Right forelimb (tissue), 1 donor: ENCODE measurements at places on chromosomes 5 and 9.

DNA sequence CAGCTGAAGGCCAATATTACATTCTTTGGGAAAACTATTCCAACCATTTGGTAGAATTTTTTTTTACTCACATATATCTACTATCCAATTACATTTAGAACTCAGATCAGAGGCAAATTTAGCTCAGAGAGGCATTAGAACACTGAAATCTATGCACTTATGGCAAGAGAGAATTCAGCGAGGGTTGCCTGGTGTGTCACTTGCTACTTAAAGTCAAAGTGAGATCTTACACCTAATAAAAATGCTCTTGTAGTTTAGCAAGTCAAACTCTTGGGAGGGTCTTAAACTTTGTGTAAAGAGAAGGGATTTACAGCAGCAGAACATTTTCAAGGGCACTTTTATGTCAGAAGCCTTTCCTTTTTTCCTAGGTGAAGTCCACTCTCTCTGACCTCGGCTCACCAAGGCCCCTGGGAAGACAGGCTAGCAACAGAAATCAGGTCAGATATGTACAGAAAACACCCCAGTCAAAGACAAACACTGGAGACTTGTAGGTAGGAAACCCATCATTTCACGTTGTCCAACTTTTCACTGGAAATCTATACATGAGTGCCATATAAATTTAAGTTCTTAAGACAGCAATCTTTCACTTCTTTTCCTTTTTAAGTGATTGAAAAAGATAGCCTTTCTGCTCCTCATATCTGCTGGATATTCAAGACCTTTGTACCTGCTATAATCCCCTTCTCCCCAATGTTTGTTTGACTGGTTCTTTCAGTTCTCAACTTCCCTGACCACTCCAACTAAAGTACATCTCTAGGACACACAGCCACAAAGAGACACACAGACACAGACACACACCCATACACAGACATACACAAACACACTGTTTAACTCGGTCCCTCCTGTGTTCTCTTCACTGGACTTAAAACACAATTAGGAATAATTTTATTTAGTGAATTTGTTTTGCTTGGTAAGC is 635.8 kb downstream of the PDE4D start:
- DNase-seq: no peak

DNA sequence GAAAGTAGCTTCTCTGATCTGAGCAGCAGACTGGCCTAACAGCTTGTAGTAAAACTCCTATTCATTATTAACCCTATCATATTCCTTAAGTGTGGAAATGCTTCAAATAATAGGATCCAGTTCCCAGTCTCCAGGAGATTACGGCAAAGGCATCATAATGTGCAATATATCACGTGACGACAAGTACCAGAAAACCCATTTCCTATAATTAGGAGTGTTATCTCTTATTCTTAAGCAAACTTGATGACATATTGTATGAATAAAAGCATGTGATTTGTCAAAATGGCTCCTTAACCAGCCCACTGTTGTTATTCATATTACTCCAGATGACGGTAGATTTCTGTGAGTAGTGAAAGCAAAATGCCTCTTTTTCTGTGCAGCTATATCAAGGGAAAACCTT is 2.9 kb downstream of the SV2C start:
- no peak for DNase-seq

GRCh38 chr9:108186642-108187395 is 669.0 kb downstream of the ACTL7B start:
- DNase-seq: peak; percentile 88

DNA sequence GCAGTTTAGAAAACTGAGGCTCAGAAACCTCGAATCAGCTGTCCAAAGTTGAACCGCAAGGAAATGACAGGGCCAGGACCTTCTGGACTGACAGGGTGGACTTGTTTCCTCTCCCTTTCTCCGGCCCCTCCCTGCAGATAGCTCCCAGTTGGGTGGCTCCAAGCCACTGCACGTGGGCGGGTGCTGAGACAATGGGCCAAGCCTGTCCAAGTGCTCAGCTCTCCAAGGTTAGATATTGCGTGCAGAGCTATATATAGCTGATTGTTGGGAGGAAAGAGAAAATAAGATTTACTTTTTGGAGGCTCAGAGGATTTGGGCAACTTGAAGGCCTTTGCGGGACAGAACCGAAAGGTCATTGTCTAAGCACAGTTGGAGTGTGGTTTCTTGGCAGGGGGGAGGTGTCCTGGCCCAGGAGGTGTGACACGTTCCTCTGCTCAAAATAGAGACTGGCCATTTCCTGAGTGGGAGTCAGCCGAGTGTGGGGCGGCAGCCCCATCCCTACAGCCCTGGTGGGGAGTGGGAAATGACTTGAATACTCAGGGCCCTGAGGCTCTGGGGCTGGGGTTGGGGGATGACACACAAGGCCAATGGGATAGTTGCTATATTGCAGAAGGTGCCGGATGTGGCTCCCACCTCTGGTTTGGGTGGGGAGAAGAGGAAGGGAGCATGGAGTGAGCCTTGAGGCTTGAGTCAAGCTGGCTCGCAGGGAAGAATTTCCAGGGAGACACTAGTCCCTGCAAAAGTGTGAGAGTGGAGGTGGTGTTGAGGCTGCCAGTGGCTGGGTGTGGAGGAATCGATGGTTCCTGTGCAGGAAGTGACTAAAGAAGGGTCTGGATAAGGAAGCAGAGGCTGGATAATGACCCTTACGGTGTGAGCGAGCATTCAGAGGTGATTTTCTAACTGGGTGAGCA is 44.4 kb upstream of the SMAD5 start:
- peak; percentile 81 for DNase-seq

- no peak for DNase-seq
These were observed 102.2 kb downstream of the YTHDC2 start for GRCh38 chr5:113615708-113616107.

DNA sequence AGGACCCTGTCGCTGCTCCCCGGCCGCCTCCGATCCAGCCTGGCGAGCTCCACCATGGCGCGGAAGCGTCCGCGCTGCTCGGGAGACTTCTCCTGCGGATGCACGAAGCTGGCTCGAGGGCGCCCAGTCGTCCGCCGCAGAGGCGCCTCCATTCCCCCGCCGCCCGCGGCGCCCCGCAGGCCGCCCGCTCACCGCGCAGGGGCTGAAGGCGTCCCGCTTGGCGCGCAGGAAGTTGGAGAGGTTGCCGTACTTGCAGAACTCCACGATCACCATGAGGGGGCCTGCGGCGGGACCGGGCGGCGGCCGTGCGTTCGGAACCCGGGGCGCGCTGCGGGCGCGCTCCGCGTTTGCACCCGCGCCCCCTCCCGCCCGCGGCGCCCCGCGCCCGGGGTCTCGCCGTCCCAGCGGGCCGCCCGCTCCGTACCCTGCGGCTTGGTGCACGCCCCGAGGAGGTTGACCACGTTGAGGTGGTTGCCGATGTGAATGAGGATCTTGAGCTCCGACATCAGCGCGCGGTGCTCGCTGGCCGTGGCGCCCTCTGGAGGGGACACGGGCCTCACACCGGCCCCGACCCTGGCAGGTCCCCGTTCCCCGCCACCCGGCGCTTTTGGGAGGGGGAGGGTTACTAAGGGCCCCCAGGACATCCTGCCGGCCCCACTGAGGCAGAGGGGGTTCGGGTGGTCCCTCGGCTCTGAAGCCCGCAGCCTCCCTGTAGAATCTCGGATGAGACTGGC is 27.7 kb upstream of the SCGB3A1 start:
- DNase-seq: peak; percentile 73

DNA sequence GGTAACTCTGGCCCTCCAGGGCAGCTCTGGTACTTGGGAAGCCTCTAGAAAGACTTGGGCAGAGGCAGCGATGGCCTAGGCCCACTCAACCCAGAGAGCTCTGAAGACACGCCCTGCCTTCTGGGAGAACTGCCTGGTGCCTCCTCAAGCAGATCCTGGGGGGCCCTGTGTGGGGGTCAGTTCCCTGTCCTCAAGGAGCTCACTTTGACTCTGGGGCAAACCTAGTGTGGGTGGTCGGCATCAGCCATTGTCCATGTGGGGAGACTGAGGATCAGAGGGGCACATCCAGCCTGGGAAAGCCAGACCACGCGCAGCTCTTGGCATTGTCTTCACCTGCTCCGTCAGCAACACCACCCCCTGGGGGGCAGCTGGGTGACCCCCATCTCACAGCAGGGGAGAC is 28.0 kb downstream of the ABO start:
- no peak for DNase-seq

GRCh38 chr9:136700959-136701667 is 11.3 kb upstream of the DIPK1B start:
- no peak for DNase-seq

DNA sequence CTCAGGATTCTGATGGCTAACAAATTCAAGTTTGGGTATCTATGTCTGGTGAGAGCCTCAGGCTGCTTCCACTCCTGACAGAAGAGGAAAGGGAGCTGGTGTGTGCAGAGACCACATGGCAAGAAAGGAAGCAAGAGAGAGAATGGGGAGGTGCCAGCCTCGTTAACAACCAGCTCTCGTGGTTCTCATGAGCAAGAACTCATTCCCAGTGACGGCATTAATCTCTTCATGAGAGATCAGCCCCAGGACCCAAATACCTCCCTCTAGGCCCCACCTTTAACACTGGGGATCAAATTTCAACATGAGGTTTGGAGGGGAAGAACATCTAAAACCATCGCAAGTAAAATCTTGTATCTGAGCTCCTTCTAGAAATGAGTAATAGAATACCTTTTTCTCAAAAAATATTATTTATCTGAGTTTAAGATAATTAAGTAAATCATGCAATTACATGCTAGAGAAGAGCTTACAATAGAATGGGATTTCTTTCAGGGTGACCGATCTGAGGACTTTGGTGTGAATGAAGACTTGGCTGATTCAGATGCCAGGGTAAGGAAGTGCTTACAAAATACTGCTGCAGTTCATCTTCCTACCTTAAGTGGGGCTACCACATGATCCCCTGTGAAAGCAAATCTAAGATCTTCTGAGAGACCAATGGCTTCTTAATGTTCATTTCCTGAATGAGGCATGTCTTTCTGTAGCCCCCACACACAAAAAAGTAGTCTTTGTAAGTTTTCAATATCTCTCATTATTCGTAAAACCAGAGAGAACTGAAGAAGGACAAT is 11.5 kb downstream of the ANXA1 start:
- no peak for DNase-seq

GRCh38 chr5:113293975-113294310 is 140.8 kb downstream of the TSSK1B start:
- DNase-seq: no peak

DNA sequence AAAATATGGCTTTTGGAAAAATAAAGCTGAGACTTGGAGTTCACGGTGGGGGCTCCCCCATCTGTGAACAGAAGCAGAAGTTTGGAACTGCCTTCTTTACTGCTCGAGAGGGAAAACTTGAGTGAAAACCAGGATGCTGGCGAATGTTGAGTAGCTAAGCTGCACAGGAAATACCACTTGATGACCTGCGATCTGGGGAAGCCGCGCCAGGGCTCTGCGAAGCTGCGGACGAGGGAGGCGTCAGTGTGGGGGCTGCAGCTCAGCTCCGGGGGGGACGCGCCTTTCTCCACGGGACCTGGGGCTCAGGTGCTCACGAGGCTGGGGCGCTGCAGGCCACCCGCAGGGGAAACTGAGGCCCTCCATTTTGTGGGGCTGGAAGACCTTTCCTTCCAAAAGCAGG is 62.3 kb downstream of the TENT4A start:
- DNase-seq: no peak

DNA sequence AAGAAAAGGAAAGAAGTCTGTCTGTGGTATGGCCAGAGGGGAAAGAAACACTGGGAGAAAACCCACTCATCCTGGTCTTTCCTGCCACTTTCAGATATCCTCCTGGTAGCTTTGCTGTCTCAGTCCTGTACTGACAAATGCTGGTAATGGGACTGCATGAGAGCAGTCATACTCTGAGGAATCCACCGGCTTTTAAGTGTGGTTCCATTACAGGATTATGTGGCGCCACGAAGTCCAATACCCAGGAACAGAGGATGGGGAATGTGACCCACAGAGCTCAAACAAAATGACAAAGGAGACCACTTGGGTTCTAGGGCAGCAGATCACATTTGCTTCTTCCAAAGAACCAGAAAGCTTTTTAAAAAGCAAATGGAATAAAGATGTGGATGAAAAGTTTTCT is 26.3 kb upstream of the FBP1 start:
- no peak for DNase-seq

GRCh38 chr9:93952784-93953495 is 2.2 kb downstream of the BARX1 start:
- DNase-seq: no peak

DNA sequence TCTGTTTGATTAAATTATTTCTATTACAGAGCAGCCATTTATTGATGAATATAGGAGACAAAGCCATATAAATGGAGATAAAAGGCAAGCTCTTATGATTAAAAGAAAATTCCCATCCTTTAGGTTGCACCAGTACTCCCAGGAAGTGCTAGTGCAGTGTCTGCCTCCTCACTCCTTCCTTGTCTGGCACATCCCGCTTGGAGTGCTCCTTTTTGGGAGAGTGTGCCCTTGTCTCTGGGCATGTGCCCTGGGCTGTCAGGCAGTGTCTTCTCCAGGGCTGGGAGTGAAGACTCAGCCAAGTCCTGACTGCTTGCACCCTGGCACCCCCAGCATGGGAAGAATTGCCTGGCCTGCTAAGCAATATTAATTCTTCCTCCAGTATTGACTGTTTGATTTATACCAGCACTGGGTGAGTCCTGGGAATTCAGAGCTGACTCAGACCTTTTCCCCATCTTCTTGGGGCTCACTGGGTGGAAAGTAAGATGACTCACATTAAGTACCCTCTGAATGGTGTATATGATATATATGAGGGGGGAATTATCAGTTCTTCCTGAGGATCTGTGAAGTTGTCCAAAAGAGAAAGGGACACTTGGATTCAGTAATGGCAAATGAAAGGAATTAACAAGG is 62.1 kb downstream of the ZSWIM6 start:
- no peak for DNase-seq

DNA sequence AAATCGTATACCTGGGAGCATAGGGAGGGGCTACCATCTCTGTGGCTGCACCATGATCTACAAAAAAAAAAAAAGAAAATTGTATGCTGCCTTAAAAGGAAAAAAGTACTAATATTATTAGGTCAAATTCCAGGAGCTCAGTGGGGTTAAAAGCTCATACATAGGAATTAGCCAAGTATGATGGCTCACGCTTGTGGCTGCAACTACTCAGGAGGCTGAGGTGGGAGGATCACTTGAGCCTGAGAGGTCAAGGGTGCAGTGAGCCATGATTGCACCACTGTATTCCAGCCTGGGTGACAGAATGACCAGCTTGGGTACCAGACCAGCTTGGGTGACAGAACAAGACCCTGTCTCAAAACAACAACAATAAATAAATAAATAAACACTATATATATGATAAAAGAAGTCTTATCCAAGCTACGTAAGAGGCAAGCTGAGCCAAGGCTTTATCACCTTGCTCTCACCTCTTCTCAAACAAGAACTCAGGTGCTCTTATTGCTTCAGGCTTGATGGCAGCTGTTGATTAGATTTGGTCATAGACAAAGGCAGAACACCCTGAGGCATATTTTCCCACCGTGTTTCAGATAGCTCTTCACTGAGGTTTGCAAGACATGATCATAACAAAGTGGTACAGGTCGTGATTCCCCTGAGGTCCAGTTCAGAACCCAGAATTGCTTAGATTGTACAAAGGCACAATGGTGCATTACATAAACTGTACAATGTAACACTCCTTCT is 3.3 kb upstream of the FBXW11 start:
- no peak for DNase-seq
